ENCODE measurements at places on chromosomes 12 and 14.

- DNase-seq = no peak
These were observed 12.6 kb downstream of the SETD3 start for GRCh38 chr14:99468081-99468480.

- no peak for DNase-seq
These were observed 336.3 kb downstream of the DAD1 start for GRCh38 chr14:22252686-22253085.

DNA sequence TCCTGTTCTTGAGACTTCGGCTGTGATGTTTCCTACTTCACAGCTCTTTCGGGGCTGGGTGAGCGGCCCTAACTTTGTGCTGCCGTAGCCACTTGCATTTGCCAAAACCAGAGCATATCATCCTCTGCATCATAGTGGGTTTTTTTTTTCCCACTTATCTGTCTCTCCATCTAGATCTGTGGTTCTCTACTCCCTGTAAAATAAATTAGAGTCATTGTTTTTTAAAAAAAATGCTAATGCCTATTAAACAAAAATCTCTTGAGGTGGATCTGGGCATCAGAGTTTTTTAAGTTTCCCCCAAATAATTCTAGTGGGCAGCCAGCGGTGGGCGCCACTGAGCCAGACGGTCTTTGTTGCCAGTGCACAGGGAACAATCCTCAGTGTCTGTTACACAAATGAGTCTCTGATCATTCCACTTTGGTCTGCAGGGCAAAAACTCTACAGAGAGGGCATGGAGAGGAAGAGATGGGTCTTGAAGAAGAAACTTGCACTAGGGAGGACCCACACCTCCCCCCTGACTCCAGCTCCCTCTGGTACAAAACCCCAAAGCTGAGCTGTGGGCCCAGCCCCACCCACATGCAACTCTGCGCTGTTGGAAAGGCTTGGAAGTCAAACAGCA lies 62.4 kb upstream of the BCL2L14 start:
- no peak for DNase-seq

DNA sequence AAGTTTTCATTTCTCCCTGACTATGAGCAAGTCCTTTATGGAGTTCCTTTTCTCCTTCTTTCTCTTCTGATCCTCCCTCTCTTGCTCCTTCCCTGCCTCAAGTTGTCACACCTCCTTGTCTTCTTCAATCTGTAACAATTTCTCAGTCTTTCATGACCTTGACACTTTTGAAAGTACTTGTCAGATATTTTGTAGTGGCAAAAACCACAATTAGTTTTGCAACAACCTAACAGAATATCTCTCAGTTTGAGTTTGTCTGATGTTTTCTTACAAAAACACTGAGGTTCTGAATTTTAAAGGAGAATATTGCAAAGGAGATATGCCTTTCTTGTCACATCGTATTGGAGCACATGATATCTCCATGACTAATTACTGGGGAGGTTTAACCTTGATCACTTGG lies 4.1 kb upstream of the CRADD start:
- DNase-seq = no peak

GRCh38 chr14:50714450-50715073 lies 46.5 kb upstream of the SAV1 start:
- peak; percentile 31 for DNase-seq

- no peak for DNase-seq
These were observed 45.4 kb downstream of the BCAT1 start for GRCh38 chr12:24903329-24904088.

GRCh38 chr14:29649170-29649569 lies 278.5 kb downstream of the PRKD1 start:
- no peak for DNase-seq

- DNase-seq = no peak
These were observed 80.5 kb upstream of the DACT1 start for GRCh38 chr14:58557242-58557641.

- no peak for DNase-seq
These were observed 416.0 kb downstream of the KCNH5 start for GRCh38 chr14:62629176-62629725.

DNA sequence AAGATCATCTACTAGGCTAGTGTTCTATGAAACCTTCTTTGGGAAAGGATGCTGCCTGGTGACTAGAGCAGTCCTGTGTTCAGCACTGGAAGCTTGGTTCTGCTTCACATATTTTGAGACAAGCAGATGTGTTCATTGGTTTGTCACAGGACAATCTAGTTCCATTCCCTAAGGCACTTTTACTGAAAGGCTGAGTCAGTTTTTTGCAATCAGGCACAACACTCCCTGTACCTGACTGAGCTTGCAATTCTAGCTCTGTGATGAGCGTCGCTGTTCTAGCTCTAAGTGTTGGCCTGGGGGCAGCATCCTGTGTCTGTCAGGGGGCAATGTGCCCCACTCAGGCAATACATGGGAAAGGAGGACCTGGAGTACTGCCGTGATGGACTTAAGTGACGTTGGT lies 144.4 kb downstream of the CAND1 start:
- no peak for DNase-seq

- no peak for DNase-seq
These were observed 151.6 kb downstream of the DPF3 start for GRCh38 chr14:72742118-72742837.

- peak; percentile 55 for DNase-seq
These were observed 37.8 kb downstream of the MARK3 start for GRCh38 chr14:103423050-103423461.

DNA sequence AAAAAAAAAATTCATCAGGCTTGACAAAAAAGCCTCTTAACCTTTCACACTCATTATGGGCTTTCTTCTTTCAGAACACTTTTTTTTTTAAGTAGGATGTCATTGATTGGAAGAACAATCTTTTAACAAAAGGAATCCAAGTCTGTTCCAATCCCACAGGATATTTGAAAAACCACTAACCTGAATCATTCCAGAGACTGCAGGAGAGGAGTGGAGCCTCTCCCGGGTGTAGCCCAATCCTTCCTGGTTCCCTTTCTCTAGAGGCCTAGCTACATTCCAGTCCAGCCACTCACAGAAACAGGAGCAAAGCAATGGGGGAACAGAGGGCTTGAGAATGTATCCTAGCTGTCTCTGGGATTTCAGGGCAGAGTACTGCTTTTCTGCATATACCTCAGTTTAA lies 4.3 kb downstream of the MFAP5 start:
- peak; percentile 84 for DNase-seq

GRCh38 chr14:23829736-23830471 lies 123.7 kb upstream of the DHRS4 start:
- DNase-seq = peak; percentile 87

DNA sequence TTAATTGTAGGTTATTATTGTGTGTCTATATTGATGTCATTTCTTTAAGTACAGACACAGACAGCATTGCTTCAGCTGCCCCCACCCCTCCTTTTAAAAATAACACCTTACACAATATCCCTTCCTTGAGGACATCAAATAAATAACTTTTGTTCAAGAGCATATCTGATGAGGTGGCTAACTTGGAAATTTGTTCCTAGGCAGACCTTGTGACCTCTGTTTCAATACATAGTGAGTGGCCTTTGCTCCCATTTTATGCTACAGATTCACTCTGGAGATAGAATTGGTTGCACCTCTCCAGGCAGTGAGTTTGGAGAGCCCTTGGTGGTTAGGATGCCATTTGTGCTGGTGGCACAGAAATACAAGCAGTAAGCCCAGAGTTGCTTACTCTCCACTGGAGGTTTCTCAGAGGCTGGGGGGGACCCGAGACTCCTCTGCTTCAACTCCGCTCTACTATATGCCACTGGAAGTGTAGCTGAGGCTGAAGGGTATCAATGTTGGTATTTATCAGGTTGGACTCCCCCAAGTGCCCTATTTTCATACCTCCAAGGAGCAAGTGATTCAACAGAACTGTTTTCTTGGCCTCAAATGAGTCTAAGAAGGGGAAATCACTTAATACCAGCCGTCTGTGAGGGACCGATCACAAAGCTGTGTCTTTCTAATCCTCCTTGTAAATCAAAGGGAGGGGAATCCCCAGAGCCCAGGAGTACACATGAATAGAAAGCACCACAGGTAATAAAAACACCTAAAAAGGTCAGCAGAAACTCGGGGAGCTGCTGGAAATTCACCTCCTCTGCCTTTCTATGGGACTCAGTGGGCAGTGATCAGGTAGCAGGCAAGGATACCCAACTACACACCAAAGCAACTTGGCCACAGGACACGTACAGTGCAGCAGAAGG lies 463.1 kb downstream of the RAD51B start:
- DNase-seq = no peak
